ENCODE measurements at places on chromosomes 3 and 15.

GRCh38 chr3:45987368-45988291 is 8.0 kb downstream of the FYCO1 start:
- DNase-seq, result no peak

DNA sequence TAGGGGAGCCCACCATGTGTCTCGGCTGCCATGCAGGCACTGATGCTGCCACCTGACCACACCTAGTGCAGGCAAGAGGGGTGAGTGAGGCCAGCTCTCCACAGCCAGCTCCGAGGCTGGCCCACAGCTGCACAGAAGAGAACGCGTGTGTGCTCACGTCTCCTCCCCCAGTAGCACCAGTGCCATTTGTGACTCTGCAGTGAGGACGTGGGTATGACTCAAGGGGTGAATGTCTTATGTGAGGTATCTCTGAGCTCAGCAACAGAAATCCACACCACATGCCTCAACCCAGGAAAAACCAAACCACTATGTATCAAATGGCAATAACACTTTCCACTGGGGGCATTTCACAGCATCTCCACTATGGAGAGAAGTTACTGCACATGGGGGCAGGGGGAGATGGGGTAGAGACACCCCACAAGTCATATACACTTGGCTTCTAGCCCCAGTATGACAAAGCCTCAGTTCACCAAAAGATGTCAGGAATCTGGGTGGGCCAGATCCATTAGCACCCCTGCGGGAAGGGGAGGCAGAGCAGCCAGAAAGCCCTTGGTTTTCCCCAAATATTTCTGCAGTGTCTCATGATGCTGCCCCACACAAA is 87.6 kb downstream of the LRIG1 start:
- DNase-seq, result no peak

GRCh38 chr3:58666683-58667082 is at the start of gene FAM3D:
Gene FAM3D (minus strand): TSS chr3:58666774. CDS start chr3:58655563, 11,211 bp downstream.
- DNase-seq, result no peak

- DNase-seq, result no peak
Measured at GRCh38 chr3:25713341-25713985, 48.8 kb upstream of the TOP2B start.

DNA sequence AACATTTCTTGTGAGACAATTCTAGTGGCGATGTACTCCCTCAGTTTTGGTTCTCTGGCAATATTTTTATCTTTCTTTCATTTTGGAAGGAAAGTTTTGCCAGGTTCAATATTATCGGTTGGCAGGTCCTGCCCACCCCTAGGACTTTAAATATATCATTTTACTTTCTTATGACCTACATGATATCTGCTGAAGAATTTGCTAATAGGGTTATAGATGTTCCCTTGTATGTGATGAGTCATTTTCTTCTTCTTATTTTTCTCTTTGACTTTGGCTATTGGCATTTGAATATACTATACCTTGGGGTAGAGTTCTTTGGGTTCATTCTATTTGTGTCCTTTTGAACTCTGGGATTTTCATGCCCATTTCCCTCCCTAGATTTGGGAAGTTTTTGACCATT is 89.7 kb downstream of the GMNC start:
- DNase-seq, result no peak

DNA sequence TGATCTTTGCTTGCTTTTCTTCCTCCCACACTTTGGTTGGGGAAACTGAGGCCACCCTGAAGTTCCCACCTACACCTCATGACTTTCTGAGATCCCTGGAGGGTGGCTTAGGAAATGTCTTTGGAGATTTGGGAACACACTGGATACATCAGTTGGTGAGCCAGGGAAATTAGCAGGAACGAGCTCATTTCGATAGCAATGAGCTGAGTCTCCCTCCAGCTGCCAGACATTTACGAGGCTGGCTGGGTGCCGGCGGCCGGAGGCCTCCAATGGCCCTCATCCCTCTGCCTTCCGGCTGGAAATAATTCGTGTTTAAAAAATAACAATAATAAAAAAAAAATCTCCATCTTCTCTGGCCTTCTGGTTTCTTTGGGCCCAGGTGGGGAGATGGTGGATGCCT is 38.8 kb downstream of the SMAD6 start:
- no peak for DNase-seq

GRCh38 chr3:146968204-146968651 is 363.1 kb upstream of the PLSCR5 start:
- DNase-seq, result no peak

DNA sequence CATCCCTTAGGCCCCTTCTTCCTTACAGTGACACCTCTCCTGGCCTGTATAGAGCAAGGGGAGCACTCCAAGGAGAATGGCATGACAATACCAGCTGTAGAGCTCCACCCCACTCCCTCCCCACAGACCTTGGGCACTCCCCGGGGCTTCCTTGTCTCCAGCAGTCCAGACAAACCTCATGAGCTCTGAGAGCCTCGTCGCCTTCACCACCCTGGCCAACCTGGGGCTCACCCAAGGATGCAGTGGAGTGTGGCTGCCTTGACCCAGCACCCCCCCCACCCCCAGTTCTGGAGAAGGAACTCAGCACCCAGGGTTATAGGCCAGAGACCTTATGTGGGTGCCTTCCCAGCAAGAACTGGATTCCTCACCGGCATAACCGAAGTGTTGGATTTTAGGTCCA is 7.4 kb upstream of the SLCO2A1 start:
- DNase-seq, result no peak
